NCI-H1048 (cell line): ENCODE measurements at places on chromosomes 7 and 10.

DNA sequence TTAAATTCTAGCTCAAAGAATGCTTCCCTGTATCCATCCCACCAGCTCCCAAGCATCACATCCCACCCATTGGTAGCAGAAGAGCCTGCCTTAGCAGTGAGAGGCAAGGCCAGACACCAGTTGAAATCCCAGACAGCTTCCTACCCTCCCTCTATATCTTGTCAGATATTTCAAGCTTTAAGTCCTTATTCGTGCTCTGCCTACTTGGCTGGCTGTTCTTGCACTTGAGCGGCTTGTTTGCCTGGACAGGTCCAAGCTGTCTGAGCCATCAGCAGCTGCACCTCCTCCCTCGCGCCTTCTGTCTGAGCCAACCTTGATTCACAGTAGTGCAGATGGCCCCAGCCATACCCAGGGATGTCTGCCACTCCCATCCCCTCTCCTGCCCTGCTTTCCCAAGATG is 16.4 kb downstream of the LRRC4 start:
- no peak for DNase-seq

DNA sequence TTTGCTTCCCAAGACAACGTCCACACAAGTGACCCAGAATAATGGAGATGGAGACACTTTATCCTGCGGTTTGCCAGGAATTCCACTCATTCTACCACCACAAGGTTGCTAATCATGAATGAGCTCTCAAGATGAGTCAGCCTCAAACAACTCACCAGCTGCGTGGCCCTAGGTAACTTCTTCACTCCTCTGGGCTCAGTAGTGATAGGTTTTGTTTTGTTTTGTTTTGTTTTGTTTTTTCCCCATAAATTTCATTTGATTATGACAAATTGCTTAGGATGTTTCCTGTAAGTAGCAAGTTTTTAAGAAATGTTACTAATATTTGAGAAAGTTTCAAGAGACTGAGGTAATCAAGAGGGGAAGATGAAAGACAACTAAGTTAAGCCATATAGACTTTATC is 286.8 kb downstream of the PARD3 start:
- no peak for DNase-seq

GRCh38 chr10:120495226-120496009 is 38.4 kb downstream of the PLPP4 start:
- DNase-seq: no peak

DNA sequence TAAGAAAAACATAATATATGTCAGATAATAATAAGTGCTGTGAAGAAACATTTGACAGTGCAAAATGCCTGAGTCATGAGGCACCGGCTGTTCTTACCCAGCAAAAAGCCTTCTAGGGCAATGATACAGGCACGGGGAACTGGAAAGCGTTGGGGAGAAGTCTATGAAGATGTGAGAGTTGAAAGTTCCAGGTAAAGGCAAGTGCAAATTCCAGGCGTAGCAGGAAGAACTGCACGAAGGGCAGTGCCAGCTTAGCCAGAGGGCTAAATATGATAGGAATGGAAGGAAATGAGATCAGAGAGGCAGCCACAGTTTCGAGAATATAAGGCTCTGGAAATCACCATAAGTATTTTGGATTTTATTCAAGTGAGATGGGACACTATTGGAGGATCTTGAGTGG is 87.0 kb downstream of the IPMK start:
- DNase-seq: no peak

- no peak for DNase-seq
These were observed 4.7 kb downstream of the PYROXD2 start for GRCh38 chr10:98410135-98410743.

DNA sequence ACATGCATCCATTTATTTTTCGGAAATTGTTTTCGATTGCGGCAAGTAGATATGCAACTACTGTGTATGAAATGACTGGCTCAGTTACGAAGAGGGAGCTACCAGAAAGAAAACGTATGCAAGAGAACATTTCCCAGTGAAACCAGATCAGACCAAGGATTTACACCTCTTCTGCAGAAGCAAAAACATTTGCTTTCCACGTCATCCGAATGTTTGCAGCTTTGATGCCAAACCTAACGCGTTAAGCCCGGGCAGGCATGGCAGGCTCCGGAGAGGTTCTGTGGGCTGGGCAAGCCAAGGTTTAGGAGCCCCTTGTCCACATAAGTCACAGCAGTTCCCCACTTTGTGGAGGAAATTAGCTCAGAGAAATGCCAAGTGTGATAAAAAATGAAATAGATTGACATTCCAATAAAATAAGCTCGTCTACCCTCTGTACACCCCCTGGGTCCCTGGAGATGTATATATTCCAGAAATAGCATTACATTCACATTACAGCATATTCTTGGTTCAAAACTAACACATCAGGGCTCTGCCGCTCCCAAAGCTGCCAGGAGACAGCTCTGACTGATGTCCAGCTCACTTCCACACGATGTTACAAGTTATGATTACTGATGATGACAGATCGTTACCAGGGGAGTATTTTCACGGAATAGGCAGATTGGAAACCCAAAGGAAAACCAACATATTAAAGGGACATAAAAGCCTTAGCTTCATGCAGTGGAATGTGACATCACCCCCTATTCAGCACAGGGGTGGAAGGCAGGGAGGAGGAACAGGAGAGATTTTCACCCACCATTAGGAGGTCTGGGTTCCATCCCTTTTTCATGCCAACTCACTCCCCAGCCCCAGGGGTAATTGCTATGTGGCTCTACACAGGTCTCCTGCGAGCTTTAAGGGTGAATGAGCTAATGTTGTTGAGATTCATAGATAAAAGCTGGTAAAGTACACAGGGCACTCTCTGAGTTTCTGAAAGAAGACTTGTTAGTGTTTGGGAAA is 81.5 kb downstream of the LYZL1 start:
- DNase-seq: no peak

- no peak for DNase-seq
These were observed 50.9 kb upstream of the PDLIM1 start for GRCh38 chr10:95341716-95342130.

GRCh38 chr10:128125416-128125943 is 743 bp downstream of the MKI67 start:
- no peak for DNase-seq

DNA sequence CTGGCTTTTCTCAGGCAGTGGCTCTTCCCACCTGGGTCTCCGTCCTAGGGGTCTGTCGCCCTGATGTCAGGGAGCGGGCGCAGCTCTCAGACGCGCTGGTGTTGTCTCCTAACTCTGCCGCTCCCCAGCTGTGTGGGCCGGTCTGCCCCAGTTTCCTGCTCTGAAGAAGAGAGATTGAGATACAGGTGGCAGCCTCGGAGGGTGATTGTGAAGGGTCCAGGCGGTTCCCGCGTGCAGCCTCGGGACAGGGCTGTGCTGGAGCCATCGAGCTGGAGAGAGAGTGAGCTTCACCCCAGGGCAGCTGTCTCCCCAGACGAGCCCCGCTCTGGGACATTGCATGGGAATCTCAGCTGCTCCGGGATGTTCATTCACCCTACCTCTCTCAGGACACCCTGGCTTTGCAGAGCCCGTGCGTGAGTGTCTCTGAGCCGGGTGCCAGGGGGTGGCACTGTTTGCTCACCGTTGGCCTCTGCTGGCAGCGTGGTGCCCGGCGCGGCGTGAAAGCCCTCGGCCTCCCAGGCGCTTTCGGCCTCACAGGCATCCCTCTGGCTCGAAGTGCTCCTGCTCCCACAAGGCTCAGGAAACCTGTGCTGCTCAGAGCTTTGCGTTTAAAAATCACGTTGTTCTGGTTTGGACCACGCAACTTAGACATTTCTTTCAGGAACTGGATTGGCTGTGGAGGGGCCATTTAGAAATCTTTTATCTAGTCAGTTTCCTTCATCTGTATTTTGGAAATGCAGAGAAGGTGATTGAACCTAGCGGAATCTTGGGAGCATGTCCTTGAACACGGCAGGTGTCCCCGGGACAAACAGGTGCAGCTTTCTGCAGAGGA is 33.8 kb upstream of the ZFAND2A start:
- DNase-seq: no peak

DNA sequence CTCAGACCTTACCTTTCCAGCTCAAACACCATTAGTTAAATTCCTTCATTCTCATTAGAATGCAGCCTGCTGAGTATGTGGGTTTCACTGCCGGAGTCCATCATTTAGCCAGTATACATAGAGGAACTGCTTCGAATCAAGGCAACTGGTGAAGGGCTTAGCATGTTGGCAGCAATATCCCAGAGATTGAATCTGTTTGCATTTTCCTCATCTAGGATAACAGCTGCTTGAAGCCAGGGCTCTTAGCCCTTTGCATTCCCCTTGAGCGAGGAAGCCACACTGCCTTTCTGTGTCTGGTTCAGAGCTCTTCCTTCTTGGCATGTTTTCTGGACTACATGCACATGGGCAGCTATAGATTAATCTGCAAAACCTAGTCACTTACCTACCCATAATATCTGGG is 14.7 kb downstream of the NODAL start:
- DNase-seq: no peak

- DNase-seq: no peak
These were observed 6.0 kb downstream of the MBLAC1 start for GRCh38 chr7:100132697-100133151.

DNA sequence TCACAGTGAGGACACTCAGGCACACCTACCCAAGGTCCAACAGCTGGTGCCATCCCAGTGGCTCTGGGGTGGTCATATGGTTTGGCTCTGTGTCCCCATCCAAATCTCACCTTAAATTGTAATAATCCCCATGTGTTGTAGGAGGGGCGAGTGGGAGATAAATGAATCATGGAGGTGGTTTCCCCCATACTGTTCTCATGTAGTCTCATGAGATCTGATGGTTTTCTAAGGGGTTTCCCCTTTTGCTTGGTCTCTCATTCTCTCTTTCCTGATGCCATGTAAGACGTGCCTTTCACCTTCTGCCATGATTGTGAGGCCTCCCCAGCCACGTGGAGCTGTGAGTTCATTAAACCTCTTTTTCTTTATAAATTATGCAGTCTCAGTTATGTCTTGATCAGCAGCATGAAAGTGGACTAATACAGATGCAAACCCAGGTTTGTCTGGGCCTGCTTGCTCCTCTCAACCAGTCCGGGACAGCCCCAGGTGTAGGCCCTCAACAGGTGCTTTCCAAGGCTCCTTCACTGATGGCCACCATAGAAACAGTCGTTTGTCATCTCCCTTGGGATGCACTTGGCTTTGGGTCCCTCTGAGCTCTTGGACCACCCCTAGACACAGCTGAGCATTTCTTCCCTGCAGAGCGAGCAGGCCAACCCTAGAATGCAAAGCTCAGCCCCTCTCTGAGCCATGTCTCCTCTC is 101.3 kb upstream of the CTBP2 start:
- DNase-seq: no peak

DNA sequence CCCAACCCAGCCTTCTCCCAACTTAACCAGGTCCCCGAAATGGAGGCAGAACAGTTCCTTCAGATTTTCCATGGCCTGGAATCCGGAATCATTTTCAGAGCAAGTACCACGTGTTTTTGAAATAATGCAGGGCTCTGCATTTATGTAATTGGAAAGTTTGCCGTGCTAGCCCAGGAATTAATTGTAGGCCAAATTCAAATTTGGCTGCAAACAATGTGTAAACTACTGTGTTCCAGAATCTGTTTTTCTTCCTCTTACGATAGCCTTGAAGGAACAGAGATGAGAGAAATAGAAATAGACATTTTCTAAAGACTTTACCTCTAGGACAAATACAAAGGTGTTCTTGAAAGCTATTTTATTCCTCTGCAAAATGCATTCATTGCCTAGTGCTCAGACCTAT is 77.4 kb downstream of the FAM107B start:
- no peak for DNase-seq

DNA sequence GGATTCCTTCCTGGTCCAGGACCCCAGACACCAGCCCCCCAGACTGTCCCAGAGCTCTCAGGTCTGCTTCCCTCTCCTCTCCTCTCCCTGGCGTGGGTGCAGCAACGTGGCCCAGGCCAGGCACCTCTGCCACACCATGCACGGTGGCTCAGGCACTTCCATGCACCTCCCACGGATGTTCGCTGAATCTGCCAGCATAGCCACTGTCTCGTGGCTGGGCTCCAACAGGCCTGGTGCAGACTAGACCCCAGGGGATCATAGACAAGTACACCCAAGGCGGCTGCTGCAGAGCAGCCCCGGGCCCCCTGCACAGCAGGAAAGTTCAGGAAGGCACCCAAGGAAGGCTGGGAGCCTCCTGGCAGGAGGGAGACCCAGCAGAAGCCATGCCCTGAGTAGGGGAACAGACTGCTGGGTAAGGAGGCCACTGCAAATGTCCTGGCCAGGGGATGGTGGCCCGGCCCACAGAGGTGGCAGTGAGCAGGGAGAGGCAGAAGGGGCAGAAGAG is 4.4 kb downstream of the RASGEF1A start:
- no peak for DNase-seq

DNA sequence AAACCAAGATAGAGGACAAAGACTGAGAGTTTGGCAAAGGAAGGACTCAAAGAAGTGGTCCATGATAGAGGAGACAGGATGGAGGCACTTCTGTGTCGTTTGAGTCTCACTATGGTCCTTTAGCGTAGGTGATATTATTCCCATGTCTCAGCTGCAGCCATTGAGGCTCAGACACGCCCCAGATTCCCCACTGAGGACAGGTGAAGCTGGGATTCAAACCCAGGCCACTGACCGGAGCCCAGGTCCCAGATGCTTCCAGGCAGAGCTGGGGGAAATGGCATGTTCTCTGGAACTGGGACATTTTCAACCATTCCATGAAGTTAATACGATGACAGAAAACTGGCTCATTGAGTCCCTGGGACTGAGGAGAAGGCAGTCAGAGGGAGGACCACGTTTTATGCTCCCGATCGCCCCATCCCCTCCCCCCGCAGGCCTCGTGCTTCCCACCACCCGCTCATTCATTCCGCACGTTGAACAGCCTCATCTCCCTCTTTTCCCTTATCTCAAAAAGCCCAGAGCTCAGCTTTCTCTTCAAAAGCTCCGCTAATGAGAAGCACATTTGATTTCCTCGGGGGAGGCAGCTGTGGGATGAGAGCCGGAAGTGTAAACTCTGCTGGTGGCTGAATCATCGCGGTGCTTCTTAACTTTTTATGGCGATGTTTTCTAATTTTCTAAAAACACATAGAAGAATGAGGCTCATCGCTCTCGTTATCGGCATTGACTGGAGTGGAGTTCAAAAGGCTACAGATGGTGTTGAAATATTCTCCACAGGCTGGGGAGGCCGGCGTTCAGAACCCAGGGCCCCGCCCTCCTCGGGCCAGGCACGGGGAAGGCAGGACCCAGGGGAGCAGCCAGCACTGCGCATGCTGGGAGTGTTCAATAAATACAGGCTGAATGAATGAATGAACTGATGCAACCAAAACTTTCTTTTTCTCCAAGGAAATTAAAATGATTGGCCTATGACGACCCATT is 64.0 kb downstream of the OAT start:
- DNase-seq: no peak
